A549 (cell line): ENCODE measurements at places on chromosomes 3 and 15.

- peak; percentile 36 for DNase-seq
Measured at GRCh38 chr3:71423151-71423906, 160.2 kb downstream of the FOXP1 start.

DNA sequence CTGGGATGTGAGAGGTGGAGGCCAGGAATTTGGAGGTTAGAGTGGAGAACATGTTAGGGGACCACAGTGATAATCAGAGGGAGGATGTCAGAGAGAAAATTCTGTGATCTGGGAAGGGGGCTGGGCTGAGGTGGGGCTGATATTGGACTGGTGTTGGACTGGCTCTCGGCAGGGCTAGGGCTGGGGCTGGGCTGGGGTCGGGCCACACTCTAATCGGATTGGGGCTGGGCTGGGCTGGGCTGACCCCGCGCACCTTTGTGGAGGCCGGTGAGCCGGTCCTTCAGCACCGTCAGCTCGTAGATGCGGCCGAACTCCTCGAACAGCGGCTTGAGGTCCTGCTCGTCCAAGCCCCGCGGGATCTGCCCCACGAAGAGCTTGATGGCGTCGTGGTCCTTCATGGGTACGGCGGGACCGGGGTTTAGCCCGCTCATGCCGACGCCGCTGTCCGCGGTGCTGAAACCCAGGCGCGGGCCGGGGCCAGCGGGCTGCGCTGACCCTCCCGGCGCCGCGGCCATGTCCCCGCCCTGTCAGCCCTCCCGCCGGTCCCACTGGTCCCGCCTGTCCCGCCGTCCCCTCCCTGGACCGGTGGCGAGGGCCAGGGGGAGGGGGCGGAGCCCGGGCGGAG is 485 bp downstream of the CELF6 start:
- peak; percentile 82 for DNase-seq

GRCh38 chr3:144655423-144655822 is 683.8 kb downstream of the DIPK2A start:
- DNase-seq, result no peak

GRCh38 chr3:143751643-143752178 is 96.6 kb downstream of the SLC9A9 start:
- no peak for DNase-seq

DNA sequence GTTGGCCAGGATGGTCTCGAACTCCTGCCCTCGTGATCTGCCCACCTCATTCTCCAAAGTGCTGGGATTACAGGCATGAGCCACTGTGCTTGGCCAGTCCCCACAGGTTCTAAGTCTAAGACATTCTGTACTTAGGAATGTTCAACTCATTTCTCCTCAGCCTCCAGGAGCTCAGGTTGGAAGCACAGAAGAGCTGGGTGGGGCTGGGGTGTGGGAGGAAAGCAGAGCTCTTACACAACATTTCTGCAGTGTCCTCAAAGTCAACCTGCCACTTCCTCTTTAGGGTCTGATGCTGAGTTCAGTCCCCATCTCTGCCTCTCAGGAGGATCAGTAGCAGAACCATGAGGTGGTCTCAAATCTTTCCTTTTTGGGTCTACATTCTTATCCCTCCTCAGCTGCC is 75.5 kb downstream of the MRPL46 start:
- peak; percentile 70 for DNase-seq

DNA sequence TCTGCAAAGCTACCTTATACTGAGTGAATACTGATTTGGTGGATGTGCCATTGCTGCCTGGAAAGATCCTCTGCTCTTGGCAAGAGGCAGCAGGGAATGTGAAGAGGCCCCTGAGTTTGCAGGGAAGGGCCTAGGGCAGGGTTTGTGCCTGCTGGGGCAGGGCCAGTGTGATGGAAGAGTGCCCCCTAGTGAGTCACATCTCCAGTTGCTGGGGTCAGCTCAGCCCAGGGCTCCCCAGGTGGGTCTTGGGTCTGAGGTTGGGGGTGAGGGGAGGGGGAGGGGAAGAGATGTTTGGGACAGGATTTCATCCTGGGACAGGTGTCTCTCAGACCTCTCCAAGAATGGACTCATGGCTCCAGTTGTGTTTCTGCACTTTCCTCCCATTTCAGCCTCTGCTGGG is 4.1 kb upstream of the AMOTL2 start:
- DNase-seq, result no peak

- no peak for DNase-seq
Measured at GRCh38 chr15:58966698-58967097, 20.8 kb upstream of the RNF111 start.

GRCh38 chr3:78729946-78730345 is 1037.9 kb downstream of the ROBO1 start:
- no peak for DNase-seq

DNA sequence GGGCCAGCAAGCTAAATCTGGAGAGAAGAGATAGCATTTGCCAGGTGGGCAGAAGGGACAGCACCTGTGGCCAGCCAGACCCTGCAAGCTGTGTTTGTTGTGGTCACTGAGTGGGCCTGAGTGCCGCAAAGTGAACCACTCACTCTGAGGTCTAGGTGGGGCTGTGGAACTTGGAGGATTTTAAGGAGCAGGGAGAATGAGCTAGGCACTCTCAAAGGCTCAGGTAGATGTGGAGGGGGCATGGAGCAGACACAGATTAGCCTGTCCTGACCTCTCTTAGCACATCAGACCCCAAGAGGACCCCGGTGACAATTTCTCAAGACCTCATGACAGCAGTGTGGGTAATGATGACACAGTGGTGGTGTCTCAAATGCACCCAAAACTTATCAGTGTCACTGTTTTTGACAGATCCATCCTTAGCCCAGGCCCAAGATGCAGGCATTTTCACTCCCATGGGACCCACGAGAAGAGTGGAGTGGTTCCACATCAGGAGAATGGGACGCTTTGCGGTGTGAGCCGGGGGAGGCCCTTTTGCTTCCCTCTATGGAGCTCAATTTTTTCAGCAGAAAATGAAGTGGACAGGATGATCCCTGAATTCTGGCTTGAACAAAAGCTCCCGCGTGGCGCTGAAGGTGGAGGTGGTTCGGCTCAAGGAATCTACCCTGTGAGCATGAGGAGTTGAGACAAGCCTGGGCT is 43.8 kb upstream of the TLE3 start:
- no peak for DNase-seq

DNA sequence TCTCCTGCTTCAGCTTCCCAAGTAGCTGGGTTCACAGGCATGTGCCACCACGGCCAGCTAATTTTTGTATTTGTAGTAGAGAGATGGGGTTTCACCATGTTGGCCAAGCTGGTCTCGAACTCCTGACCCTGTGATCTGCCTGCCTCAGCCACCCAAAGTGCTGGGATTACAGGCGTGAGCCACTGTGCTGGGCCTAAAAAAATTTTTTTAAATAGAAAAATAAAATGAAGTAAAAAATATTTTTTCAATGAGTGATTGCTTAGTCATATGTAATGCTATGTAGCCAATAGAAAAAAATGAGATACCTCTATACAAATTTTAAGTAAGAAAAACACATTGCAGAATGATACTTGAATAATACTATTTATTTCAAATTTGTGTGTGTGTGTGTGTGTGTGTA is 27.9 kb upstream of the SLC30A4 start:
- DNase-seq, result no peak

- DNase-seq, result no peak
Measured at GRCh38 chr3:57972531-57973111, 35.6 kb upstream of the FLNB start.

- no peak for DNase-seq
Measured at GRCh38 chr3:48451270-48451669, 4.7 kb downstream of the ATRIP start.

- no peak for DNase-seq
Measured at GRCh38 chr15:71148048-71148447, 32.8 kb downstream of the THSD4 start.

- no peak for DNase-seq
Measured at GRCh38 chr3:156489462-156489911, 65.4 kb downstream of the SSR3 start.

GRCh38 chr3:133540896-133541674 is 32.4 kb upstream of the CDV3 start:
- DNase-seq, result peak; percentile 18

DNA sequence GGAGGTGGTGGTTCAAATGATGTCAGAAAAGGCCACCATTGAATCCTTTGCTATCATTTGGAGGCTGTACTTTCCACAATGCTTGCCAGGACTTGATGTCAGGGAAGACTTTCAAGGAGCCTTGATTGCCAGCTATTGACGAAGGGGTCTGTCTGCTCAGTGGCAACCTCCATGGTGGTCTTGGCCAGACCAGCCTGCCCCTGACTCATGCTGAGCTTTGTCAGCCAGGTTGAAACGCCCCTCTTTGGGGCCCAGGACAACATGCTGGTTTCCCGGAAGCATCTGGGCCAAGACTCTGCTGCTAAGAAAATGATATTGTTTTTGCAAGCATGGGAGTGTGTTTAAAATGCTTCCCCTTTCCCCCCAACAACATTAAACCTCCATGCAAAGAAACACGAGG is 26.7 kb downstream of the CGNL1 start:
- no peak for DNase-seq

DNA sequence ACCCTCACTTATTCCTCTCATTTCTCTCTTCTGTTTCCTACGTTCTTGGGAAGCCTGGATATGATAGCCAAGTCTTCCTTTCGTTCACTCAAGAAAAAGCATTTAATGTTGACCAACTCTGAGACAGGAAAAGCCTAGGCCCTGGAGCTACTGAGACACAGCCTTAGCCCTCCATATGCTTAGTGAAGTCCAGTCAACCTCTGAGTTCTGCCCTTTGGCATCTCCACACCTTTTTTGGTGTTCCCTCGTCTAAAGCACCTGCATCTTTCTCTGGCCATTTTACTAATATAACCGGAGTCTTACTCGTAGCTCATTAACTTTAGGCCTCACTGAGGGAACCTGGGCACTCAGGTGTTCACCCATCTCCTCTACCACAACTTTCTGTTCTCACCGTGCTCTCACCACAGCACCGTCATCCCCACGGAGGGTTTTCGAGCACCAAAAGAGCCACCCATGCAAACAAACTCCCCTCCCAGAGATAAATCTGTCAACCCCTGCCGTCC is 632 bp downstream of the MTHFS start:
- no peak for DNase-seq

GRCh38 chr3:5616873-5617272 is 429.4 kb downstream of the EDEM1 start:
- no peak for DNase-seq
